ENCODE measurements at places on chromosomes 16 and 17.
A peak's percentile ranks its signal among the peaks of the same experiment; 100 is the strongest.

DNA sequence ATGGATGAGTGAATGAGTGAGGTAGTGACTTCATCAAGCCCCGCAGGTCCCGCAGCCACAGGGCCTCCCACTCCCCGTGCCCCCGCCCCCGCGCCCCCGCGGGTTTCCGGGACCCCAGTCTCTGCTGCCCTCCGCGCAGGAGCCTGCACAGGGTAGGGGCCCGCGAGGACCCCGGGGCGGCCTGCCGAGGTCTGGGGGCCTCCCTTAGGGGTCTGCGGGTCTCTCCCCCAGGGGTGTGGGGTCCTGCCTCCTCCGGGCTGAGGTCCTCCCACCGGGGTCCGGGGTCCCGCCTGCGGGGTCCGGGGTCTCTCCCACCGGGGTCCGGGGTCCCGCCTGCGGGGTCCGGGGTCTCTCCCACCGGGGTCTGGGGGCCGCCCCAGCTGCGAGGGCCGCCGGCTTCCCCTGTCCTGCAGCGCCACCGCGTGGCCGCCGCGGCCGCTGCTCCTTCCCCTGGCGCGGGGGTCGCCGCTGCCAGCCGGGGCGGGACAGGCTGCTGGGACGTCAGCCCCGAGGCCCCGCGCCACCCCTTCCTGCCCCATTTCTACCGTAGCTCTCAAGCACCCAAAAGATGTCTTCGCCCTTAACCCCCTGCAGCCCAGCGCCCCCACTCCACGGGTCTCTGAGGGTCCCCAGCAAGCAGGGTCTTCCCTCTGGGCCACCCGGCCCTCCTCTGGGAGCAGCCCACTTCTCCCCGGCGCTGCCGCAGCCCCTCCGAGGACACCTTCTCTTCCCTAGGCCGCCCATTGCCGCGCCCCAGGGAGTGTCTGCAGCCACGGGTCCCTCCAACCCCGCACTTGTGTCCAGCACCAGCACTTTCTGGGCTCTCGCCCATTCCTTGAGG is 10.4 kb upstream of the CHMP6 start:
- no peak for DNase-seq

DNA sequence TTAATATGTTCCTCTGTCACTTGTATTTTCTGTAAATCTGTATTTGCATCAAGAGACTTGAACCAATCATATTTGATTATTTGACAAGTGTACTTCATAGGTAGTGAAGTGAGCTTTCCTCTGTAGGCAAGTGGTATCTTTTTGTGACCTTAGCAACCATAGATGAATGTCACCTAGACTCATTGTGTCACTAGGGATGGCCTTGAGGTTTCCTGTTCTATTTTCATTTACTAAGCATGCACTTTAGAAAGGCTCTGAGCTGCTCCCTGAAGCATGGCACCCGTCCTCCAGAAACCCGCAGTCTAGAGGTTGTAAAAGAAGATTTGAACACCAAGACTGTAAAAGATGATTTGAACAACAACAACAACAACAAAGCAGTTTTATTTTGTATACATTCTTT is 151.7 kb downstream of the PRKCB start:
- DNase-seq, result no peak

GRCh38 chr16:89248196-89248982 is 30.9 kb downstream of the ZNF778 start:
- DNase-seq, result no peak

- no peak for DNase-seq
Measured at GRCh38 chr16:81143921-81144471, 47.8 kb upstream of the GCSH start.

GRCh38 chr16:86834451-86835035 is 256.2 kb downstream of the FOXL1 start:
- DNase-seq, result no peak

DNA sequence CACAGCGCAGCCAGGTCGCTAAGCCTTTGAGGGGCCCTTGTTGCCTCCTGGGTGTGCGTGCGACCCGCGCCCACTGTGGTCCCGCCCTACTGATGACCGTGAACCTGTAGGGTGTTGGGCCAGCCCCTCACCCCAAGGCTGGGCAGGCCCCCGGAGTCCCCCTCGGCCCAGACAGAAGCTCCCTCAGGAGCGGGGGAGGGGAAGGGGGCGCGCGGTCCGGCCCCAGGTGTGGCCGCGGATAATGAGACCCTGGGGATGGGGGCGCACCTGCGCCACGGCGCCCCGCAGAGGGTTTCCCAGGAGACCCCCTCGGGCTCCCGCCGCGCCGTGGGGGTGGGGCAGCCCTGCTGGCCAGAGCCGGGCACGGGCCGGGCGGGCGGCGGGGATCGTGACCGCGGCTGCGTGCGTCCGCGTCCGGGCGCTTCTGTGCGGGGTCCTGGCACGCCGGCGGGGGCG is 358 bp upstream of the ARHGDIG start:
- DNase-seq, result no peak

DNA sequence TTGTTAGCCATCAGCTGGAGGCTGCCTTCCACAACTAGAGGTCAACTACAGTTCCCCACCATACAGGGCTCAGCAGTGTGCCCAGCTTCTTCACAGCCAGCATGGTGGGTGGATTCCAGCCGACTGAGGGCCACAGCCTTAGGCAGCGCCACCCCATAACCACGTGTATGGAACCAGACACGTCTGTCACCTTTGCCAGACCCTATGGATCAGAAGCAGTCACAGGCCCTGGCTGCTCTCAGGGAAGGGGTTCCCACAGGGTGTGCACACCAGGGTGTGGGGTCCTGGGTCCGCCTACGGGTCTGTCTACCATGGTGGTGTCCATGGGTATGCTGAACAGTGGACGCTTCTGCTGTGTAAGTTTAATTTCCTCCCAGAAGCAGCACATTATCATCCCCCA is 265.0 kb upstream of the FOXF1 start:
- DNase-seq, result no peak

DNA sequence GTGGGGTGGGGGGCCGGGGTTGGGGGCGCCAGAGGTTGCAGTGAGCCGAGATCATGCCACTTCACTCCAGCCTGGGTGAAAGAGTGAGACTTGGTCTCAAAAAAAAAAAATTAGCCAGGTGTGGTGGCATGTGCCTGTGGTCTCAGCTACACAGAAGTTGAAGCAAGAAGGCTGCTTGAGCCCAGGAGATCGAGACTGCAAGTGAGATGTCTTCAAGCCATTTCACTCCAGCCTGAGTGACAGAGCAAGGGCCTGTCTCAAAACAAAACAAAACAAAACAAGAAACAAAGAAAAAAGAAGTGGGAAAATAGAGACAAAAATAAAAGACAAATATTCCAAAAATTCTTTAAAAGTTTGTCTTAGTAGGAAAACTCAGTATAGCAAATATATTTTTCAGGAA is 135.1 kb upstream of the CORO6 start:
- no peak for DNase-seq

- DNase-seq, result no peak
Measured at GRCh38 chr17:78137392-78138203, 7.0 kb downstream of the TMC8 start.

DNA sequence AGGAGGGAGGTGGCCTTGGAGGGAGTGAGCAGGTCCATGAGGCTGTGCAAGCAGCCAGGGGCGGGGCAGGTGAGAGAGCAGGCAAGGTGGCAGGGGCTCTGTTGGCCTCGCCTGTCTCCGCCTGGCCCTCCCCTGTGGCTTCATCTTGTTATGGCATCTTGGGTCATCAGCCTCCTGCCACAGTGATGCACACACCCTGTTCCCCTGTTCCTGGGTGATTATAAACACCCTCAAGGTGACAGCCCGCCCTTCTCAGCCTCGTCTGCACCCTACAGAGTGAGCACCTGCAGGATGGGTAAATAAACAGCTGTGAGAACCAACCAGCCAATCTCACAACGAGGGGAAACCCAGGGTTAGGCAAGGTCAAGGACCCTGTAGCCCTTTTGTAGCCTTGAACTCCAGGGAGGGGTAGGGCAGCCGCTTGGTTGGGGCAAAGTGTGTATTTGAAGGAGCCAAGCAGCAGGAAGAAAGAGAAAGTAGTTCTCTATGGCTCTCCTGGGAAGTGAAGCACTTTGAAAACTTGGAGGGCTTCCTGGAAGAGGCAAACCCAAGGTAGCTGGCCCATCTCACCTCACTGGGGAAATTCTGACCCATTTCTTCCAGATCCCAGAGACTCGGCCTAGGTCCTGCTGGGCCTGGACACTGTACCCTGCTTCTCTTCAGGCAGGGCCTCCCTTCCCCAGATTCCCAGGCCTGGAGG is 60.6 kb downstream of the NT5M start:
- DNase-seq, result no peak

DNA sequence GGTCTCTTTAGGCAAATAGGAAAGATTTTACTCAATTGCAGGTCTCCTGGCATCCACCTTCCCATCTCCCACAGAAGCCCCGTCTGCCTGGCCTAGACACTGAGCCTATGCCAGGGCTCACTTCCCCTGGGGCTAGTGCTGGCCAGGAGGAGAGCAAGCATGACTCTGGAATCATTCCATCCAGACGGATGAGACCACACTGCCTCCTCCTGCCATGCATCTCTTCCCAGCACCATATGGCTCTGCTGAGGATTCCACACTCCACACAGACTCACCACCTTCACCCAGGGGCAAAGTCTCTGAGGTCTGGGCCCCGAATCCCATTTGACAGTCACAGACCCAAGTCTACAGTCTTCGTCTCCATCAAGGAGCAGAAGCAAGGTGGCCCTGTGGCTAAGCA is 346.5 kb downstream of the C16orf95 start:
- DNase-seq, result no peak

- no peak for DNase-seq
Measured at GRCh38 chr16:50712560-50712898, 19.1 kb downstream of the NOD2 start.

- DNase-seq, result no peak
Measured at GRCh38 chr16:48008011-48008525, 147.7 kb downstream of the ABCC12 start.

DNA sequence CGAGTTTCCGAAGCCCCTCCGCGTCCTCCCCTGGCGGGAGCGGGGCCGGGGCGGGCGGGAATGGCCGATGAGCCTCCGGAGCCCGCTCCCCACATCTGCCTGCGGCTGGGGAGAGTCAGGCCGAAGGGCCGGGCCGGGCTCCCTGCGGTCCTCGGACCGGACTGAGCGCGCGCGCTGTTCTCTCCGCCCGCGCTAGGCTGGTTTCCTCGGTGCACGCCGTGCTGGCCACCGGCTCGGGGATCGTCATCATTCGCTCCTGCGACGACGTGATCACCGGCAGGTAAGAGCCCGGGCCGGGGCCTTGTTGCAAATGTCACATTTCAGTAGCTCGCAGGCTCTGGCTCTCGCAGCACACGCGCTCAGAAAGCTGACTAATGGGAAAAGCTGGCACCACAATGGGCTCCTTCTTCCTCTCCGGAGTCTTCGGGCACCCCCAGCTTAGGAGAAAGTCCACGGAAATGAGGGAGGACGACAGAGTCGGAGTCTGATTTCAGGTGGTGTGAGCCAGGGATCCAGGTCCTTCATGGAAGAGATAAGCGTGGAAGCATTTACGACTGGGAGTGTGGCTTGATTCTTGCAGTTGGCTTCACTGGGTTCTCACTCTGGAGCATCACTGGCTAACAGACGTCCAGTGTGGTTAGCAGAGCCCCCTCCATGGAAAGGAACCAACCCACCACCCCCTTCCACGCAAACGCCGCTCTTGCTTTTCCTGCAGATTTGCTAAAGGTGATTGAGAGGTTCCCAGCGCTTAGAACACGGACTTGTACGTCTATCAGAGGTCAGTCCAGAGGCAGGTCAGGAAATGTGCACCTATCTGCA is 715 bp downstream of the TLCD3A start:
- no peak for DNase-seq

DNA sequence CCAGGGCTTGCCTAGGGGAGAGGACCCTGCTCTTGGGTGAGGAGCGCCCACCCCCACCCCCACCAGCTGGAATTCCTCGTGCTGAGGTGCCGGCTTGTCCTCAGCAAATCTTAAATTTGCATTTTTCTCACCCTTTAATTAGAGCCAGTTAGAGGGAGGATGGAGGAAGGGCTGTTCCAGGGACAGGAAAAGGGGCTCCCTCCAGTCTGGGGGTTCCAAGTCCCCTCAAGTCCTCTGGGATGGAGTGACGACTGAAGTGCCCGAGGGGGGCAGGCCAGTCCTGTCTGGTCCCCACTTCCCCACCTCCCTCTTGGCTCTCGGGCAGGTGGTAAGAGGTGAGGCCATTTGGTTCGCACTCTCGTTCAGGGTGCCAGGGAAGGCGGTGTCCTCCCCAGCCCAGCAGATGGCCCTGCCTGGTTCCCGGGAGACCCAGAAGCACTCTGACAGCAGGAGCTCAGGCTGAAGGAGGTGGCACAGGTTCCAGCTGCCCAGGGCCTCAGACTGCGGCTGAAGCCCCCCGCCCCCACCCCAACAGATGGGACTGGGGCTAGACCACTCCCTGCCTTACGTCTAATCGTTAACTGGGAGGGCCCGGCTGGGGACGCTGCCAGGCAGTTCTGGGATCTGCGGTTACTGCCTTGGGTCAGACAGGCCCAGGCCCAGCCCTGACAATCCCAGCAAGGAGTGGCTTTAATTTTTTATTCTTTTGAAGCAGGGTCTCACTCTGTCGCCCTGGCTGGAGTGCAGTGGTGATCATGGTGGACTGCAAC is 2.2 kb downstream of the RAB26 start:
- DNase-seq, result no peak

GRCh38 chr17:58242171-58242784 is 3.9 kb downstream of the LPO start:
- DNase-seq, result no peak

DNA sequence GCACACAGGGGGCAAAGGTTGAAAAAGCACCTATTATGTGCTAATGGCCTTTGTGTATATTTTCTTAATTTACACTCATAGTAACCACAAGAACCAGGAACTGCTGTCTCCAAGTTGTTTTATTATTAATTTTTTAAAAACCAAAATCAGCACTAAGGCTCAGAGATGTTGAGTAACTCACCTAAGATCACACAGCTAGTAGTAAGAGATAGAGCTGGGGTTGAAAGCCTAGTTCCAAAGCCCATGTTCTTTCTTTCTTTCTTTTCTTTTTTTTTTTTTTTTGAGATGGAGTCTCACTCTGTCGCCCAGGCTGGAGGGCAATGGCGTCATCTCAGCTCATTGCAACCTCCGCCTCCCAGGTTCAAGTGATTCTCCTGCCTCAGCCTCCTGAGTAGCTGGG is 75.3 kb downstream of the SDK2 start:
- no peak for DNase-seq

GRCh38 chr16:73231944-73232554 is 184.1 kb upstream of the ZFHX3 start:
- DNase-seq, result no peak

GRCh38 chr17:73452009-73452408 is 140.2 kb upstream of the CDC42EP4 start:
- no peak for DNase-seq

GRCh38 chr17:31672161-31672819 is 186.8 kb downstream of the COPRS start:
- no peak for DNase-seq

- no peak for DNase-seq
Measured at GRCh38 chr17:1865252-1866037, 35.6 kb downstream of the RPA1 start.

DNA sequence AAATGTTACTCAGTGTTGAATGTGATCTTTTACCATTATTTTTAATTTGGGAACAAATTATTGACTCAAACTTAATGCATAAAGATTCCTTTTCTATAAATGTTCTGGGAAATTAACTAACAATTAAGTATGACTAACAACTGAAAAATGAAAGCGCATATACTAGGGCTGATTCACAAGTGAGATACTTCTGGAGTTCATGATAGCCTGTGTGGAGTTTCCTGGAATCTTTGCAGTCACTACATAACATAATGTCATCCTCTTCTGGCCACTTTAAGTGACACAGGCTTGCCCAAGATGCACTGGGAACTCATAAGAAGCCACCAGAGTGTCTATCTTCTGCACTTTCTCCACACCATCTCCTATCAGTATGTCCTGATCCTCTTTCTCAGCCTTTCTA is 450.3 kb upstream of the CDH11 start:
- DNase-seq, result peak; percentile 39
